ENCODE measurements at places on chromosomes 3 and 15.

- DNase-seq, result no peak
Observed at GRCh38 chr3:127258733-127259132, 29.1 kb downstream of the PRR20G start.

DNA sequence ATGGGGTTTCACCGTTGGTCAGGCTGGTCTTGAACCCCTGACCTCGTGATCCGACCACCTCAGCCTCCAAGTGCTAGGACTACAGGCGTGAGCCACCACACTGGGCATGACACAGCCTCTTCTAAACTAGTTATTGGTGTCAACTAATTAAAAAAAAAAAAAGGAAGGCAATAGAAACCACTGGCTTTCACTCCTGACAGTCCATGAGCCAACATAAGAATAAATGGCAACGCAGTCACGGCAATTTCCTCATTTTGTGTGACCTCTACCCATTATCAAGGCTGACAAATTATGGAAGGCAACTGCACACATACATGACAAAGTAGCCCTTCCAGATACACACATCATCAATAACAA, 5.9 kb downstream of the ARHGEF3 start:
- no peak for DNase-seq

DNA sequence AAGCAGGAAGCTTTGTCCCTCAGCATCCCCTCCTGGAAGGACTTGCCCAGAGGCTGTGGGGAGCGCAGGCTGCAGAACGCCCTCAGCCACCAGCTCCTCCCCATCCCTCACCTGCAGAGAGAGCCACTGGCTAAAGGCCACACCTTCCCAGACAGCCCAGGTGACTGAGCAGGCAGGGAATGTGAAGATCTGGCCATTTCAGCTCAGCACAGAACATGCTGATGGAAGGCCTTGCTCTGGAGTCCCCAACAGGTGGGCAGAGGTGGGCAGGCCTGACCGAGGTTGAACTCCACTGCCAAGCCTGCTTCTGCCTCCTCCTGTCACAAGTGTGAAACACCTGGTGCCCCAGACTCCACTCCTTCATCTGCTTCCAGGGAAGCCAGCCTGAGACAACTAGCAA, 50.7 kb upstream of the SEC61A1 start:
- DNase-seq, result no peak

DNA sequence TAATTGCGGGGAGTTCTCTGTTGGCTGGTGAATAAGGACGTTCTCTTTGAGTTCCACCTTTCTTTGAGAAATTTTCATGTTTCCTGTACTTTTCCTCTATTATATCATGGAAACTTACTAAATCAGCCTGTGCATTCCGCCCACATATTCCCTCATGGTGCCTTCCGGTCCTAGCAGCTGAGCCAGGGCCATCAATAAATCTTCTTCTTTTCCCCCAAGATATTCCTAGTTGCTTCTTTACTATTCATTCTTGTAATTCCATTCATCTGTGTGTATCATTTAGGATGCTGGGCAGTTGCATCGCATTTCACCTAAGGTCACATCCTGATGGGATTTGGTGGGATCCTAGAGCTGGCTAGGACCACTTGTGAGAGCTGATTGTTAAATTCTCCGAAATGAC, 139.2 kb downstream of the RBMS3 start:
- DNase-seq, result no peak

GRCh38 chr15:55037071-55037470, 159.7 kb downstream of the RSL24D1 start:
- no peak for DNase-seq

DNA sequence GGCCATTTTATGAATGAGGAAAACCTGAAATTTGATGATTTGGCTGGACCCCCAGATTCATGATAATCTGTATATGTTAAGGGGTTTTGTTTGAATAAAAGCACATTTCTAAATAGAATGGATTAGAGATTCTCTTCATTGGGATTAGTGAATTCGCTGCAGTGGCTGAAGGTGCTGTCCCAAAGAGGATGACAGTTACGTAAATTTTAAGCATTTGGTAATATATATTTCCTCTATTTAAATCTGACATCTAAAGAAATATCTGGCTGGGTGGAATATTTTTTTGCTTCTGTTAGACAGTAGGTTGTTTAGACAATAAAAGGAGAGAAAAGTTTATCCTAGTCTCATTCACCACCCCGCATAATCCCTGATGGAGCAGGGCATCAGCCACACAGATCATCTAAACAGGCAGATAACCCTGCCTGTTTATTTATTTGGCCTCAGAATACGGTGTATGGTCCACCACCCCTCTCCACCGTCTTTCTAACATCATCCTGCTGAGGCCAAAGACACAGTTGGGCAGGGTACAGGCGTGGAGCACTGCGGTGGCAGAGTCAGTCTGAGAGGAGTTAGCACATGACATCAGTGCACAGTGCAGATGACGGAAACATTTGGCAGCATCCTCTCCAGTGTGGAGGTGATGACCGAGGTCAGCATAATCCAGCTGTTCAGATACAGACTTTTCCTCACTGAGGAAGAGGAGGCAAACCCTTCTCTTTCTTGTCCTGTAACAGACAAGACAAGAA, 20.4 kb upstream of the NFKBIZ start:
- DNase-seq, result no peak

GRCh38 chr3:11407644-11408043, 135.4 kb downstream of the ATG7 start:
- no peak for DNase-seq

DNA sequence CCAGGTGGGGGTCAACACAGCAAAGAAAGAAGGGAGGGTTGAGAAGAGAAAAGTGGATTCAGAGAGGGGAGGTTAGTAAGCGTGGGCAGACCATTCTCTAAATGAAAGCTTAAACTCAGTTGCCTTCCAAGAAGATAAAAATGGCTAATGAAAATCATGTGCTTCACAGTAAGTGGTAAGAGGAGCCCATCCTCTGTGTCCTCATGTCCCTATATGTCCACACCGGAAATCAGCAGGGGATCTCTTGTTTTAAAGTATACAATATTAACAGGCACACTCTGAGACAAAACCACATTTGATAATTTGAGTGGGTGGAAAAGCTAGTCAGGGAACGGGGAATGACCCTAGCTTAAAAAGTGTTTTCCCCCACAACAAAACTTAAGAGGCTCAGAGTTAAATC, 4.4 kb upstream of the FOXP1 start:
- DNase-seq, result no peak

DNA sequence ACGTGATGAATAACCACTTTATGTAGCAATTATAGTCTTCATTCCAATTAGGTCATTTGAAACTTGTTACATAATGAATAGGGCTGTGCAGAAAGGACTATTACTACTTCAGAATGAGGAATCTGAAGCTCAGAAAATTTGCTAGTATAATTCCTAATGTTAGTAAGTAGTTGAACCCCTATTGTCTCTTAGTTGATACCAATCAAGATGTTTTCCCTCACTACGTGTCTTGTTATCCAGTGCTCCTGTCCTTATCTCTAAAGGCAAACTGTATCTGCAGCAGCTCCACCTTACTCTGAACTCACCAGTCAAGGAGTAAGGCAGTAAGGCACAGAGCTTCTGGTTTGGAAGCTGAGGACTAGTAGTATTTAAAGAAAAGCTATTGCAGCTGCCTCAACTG, 32.0 kb downstream of the RAB11A start:
- DNase-seq, result no peak

GRCh38 chr15:92116330-92116729, 262.8 kb downstream of the SLCO3A1 start:
- DNase-seq, result no peak

- no peak for DNase-seq
Observed at GRCh38 chr15:45414215-45414885, 36.0 kb upstream of the GATM start.

DNA sequence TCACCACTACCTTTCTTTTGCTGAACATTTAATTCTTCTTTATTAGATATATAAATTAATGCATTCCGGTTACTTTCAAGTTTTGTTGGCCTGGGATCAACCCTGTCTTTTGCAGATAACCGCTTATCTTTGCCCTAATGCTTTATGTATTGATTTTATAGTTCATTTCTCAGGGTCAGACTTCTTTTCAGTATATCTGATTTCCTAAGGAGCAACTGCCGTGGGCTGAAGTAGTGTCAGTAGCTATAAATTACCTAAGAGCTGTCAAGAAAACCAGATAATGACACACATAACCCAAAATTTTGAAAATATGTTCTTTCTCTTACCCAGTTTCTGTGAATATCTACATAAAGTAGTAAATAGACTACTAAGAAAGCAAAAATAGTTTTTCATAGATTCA, 38.0 kb downstream of the COL6A5 start:
- no peak for DNase-seq

DNA sequence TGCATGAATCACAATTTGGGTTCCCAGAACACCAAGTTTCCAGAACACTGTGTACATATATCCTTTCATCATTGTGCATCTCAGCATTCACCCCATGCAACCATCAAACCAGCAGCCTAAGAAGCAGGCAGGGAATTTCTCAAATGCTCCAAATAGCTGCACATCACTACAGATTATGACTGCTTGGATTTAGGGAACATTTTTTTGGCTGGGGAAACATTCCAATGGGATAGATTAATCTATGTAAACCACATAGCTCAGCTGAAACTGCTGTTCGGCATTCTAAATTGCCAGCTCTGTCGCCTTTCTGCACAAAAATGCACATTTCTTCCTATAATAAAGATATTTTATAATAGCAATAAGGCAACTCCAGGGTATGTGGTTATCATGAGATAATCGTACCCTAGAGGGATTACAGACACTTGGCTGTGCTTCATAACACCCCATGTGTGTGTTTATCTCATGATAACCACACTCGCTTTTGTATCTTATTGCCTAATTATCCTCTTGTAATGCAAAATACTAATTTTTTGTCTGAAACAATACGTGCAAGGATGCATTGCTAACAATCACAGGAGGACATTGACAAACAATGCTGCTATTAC, 483.7 kb upstream of the DPH6 start:
- no peak for DNase-seq

DNA sequence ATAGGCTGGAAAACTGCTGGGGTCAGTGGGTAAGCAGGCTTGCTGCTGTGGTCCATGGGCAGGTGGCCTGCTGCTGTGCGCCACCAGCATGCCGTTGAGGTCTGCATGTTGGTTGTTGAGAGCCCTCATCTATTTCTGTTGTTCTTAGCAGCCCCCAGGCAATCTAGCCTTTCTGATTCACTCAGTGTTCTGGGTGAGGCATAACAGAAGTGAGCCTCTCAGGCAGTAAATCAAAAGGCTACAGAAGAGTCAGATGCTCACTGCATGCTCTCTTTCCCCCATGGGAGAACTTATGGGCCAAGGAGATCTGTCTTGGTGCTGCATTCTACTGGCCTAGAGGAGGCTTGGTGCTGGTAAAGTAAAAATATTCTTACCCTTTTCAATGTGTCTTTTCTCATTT, 67.8 kb upstream of the ATP10A start:
- no peak for DNase-seq

GRCh38 chr3:109155828-109156227, 19.3 kb downstream of the C3orf85 start:
- no peak for DNase-seq

DNA sequence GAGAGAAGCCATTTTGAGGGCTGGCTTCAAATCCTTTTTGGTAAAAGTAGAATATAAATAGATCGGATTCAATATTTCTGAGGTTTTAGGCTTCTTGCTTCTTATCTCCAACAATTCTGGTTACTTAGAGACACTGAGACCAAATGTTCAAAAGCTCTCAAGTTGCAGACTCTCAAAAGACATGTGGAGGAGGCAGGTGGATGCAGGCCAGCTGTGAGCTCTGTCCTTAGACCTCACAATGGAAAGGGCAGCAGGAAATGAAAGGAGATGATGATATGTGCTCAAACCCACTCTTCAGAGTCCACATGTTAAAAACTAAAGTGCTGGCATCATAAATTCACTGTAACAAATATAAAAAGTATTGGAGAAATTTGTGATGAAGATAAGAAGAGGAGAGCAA, 424.9 kb upstream of the ALCAM start:
- DNase-seq, result no peak

- no peak for DNase-seq
Observed at GRCh38 chr3:126523745-126524428, at the start of gene CHST13. Gene CHST13 (plus strand): TSS chr3:126524155. CDS start chr3:126524333, 178 bp downstream.

DNA sequence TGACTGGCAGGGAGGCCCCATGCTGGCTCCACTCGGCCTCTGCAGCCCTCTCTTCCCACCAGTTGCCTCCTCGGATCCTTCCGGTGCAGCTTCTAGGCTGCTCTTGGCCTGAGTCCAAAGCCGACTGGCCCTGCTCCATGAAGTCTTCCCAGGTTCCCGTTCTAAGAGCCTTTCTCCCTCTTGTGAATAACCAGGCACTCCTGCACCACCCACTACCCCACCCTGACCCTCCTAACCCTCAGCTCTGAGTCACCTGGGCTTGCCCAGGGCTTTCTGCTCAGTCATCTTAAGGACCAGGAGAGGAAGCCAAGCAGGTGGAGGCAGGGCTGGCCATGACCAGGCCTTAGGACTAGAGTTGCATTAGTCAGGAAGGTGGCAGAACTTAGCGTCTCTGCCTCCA, 28.1 kb upstream of the CNBP start:
- DNase-seq, result no peak

DNA sequence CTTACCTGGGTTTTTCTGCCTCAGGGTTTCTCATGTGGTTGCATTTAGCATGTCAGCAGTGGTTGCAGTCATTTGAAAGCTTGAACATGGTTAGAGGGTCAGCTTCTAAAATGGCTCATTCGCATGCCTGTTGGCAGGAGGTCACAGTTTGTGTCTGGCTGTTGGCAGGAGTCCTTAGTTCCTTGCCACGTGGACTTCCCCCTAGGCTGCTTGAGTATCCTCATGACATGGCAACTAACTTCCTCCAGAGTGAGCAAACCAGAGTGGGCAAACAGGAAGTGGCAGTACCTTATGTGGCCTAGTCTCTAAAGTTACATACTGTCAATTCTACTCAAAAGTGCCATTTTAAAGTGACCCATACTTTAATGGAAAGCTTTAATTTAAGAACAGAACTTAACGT, 3.4 kb upstream of the UNC13C start:
- DNase-seq, result no peak

DNA sequence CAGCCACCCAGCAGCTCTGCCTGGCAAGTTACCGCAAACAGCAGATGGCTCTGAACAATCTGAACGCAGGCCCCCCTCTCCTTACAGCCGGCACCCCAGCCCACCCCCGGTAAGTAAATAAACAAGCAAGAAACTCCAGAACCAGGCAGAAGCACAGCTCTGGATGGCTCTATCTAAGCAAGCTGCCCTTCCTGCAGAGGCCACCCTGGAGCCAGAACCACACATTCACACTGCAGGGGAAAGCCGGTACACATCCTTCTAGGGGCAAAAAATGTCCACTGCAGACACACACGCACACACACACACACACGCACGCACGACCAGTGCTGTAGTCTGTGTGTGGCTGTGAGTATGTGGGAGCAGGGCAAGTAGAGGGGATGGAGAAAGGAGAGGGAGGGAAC, 63.9 kb downstream of the ADCY5 start:
- DNase-seq, result no peak

GRCh38 chr3:4302747-4303146, 422 bp upstream of the SETMAR start:
- no peak for DNase-seq

GRCh38 chr3:45870099-45870498, 16.2 kb upstream of the CCR9 start:
- DNase-seq, result no peak

GRCh38 chr3:64152086-64152485, 73.2 kb downstream of the PRICKLE2 start:
- peak; percentile 26 for DNase-seq

- DNase-seq, result no peak
Observed at GRCh38 chr3:100131241-100131640, 16.9 kb upstream of the FILIP1L start.

- DNase-seq, result peak; percentile 81
Observed at GRCh38 chr15:31867536-31868442, 162.5 kb upstream of the CHRNA7 start.

Data from globus pallidus (tissue), 1 donor.